Nucleus accumbens (tissue), 56 donors: ENCODE measurements at places on chromosomes 1 and 21.

GRCh38 chr1:164644774-164645644 is 86.0 kb downstream of the PBX1 start:
- DNase-seq: no peak

- DNase-seq: no peak
Observed at GRCh38 chr1:6961905-6962477, 176.7 kb downstream of the CAMTA1 start.

DNA sequence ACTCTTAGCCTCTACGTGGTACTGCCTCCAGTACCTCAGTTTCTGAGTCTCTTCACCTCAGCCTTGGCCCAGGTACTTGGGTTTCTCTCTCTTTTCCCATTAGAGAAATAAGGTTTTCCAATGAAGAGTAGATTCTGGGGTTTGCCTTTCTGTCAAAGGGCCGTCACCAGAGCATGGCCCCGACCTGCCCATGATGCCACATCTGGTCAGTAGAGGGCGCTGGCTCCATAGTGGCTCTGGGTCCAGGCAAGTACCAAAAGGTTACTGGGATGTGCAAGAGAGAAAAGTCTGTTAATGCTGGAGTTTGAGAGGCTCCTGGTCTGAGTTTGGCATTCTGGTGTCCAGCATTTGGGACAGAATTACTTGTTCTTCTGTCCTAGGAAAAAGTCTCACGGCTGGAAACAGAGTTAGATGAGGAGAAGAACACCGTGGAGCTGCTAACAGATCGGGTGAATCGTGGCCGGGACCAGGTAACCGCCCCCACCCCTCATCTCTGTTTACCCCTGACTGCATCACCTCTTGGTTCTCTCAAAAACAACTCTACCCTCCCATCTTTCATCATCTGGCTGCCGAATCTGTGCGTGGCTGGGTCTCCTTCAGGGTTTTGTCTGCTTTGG is 5.3 kb upstream of the TUFT1 start:
- DNase-seq: peak; percentile 46

- DNase-seq: no peak
Observed at GRCh38 chr1:208007938-208008342, 97.0 kb upstream of the CD34 start.

GRCh38 chr1:8439015-8439702 is 121.2 kb downstream of the SLC45A1 start:
- DNase-seq: no peak

GRCh38 chr1:153629971-153630370 is 1.7 kb downstream of the S100A1 start:
- DNase-seq: peak; percentile 28

DNA sequence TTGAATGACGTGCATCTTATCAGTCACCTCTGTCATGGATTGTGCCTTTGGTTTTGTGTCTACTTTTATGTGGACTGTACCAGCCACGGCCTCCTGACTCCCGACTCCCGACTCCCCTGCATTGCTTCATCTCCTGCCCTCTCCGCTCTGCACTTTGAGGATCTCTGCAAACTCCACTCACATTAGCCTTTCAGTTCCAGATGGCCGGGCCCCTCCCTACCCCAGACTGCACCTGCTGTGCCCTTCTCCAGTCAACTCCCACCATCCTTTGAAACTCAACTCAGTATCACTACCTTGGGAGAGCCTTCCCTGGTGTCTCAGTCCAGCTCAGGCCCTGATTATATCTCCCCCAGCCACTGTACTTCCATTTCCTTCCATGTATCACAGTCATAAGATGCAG is 71.4 kb downstream of the MDM4 start:
- no peak for DNase-seq

DNA sequence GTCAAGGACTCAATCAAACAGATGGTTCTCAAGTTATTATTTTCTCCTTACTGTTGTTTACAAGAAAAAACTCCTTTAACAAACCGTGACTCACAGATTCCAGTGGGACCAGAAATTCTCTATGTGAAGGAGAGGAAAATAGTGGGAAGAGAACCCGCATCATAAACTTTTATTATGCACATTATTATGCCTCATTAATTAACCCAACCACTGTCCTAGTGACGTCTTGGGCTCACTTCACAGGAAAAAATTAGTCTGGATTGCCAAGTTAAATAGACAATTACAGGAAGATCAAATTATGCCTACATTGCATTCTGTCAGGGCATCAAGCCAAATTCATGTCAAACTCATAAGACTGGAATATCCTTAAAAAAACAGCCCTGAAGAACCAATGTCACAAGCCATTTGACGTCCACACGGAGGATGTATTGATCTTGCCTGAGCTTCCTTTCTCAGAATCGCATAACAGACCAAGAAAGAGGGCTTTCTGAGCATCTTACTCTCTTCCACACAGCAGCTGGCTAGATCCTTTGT is 347.8 kb downstream of the DUSP10 start:
- no peak for DNase-seq

DNA sequence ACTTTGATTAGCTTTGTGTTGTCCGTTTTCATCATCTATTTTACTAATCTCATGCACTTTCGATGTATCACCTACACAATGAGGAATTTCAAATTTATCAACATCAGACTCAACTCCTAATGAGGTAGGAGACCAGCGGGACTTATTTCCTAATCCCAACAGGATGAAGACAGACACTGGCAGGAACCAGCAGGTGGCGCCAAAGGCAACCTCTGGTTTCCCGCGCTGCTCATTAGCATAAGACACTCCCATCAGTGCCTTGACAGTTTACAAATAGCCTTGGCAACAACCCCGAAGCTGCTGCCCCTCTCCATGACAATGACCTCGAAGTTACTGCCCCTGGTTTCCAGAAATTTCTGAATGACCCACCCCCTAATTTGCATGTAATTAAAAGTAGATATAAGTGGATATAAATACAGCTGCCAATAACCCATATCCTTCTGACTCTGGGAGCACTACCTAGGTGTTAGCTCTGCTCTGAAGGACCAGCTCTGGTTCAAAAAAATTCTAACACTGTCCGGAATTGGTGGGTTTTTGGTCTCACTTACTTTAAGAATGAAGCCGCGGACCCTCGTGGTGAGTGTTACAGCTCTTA is 974.8 kb downstream of the ADGRL2 start:
- peak; percentile 75 for DNase-seq

GRCh38 chr1:232248276-232248820 is 381.6 kb downstream of the SIPA1L2 start:
- DNase-seq: no peak

DNA sequence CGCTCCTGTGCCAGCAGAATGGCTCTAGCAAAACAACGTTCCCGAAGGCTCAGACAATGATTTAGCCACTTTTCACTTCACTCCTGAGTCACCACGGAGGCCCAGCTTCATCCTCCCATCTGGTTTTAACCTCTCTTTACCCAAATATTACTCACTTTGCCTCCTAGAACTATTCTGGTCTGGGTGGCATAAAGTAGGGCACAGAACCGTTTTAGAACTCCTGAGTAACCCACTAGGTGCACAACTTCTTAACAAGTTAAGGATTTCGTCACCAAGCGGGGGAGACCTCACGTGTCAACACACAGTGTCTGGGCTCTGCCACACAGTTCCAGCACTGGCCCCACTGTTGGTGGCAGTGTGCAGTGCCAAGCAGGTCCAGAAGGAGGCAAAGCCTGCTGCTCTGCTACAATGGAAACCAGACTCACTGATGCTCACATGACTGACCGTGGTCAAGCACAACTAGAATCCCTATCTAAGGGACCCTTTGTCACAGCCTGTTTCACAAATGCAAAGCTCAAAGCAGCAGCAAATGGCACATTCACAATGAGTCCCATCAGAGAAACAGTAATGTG is 121.7 kb downstream of the SIPA1L2 start:
- DNase-seq: peak; percentile 26

DNA sequence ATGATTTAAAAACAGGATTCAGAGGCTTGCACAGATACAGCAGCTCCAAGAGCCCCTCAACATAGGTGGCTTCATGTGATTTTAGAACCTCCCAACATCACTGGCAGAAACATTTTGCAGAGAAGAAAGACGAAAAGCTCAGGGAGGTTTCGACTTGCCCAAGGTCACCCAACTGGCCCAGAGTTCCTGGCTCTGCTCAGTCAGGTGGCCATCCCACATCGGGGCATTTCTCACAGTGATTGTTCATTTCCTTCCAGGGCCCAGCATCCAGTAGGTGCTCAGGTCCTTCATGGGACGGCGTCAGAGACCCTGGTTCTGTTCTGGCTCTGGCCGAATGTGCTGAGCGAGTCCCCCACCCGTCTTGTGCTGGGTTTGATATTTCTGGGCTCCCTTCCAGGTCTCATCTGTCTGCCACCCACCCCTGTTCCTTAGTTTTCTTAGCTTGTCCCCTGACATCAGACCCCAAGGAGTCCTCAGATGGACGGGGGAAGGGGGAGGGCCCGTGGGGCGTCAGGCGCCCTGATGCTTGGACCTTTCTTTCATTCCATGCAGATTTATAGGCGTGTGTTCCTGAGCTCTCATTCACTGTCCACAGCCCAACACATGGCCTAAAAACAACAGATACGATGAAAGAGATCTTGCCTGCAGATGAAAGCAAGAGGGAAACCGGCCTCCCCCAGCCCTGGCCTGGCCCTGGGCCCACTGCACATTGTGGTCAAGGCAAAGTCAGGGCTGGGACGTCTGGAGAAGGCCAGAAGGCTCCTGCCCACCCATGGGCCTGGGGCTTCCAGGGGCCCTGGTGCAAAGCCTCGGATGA is 123.1 kb upstream of the ZBTB40 start:
- no peak for DNase-seq

GRCh38 chr1:5386371-5386770 is 605.9 kb downstream of the NPHP4 start:
- DNase-seq: no peak

DNA sequence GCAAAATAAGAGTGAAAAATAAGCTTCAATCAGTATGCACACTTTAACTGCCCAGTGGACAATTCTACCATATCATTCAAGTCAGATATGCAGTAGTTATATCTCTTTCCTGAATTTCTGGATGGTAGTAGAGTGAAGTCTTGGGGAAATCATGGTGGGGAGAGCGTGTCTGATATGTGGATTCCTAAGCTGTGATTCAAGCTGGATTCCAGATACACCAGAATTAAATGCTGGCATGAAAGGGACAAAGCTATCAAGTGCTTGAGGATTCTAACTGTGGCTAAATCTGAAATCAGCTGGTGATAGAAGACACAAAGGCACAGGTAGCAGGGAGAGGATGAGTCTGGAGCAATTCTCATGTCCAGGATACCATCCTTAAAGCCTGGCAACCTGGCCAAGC is 323.5 kb downstream of the DUSP10 start:
- DNase-seq: no peak

GRCh38 chr1:75992312-75992711 is 60.1 kb upstream of the ASB17 start:
- DNase-seq: no peak

DNA sequence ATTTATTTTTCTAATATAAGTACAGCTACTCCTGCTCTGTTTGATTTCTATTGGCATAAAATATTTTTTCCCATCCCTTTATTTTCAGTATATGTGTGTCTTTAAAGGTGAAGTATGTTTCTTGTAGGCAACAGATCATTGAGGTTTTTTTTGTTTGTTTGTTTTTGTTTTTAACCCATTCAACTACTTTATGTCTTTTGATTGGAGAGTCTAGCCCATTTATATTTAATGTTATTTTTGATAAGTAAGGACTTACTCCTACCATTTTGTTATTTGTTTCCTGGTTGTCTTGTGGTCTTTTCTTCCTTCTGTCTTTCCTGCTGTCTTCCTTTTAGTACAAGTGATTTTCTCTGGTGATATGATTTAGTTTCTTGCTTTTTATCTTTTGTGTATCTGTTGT is 285.1 kb upstream of the PROX1 start:
- no peak for DNase-seq

DNA sequence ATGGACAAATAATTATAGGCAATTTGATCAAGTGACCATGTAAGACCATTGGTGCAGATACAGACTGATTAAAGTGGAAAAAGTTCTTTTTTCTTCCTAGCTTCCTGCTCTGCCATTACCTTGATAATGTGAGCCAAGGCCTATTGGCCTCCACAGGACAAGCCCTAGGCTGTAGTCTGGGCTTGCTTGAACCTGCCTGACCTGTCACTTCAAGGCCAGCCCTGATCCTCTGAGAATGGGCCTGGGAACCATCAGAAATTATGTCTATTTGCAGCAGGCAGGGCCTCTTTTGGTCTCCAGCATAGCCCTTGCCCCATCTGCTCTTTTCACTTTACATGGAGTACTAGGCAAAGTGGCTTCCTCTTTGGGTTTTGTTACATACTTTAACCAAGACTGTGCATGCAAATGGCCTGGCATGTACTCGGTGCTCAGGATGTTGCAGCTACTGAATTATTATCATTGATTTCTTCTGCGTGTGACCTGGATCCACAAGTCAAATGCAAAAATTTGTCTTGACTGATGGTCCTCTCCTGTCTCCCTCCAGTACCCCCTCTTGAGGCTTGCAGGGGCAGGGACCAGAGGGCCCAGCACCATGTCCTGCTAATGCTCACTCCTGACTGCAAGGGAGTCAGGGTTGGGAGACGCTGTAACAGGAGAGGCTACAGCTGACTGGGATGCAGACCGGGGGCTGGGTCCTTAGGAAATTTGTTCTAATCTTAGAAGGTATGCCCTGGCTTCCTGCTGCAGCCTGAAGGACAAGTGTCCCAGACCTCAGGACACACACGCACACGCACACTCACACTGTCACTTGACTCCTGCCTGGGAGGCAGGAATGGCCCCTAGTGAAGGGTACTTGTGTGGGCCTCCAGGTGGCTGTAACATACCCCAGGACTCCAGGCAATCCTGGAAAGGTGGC is 39.4 kb downstream of the RCSD1 start:
- no peak for DNase-seq

DNA sequence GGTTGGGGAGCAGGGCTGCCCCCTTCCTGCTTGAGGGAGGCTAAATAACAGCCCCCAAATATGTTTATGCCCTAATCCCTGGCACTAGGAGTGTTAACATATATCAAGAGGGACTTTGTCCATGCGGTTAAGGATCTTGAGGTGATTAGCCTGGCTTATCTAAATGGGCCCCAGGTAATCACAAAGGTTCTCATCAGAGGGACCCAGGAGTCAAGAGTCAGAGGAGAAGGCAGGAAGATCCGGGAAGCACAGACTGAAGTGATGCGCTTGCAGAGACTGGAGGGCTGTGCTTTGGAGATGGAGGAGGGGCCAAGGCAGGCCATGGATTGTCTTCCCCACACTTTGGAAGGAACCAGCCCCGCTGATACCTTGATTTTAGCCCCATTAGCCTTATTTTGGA is 86.4 kb downstream of the IER5 start:
- DNase-seq: no peak

DNA sequence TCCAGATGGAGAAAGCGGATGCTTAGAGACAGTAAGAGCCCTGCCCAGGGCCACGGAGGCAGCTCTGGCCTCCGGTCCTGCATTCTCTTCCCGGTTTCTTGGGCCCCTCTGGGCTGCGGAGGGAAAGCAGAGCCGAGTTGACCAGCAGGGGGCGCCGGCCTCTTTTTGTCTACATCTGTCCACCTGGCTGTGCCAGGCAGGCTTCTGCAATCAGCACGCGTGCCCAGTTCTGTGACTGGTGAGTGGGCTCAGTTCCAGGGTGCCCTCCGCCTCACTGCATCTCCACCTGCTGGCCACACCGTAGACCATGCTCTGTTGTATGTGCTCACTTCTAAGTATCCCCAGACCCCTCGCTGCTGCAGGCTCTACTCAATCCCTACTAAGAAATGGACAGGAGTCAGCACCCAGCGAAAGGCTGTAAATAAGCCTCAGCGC is 6.7 kb upstream of the HUNK start:
- peak; percentile 54 for DNase-seq
